ENCODE measurements at places on chromosomes 6 and 20. TPM values are rescaled to one million over a fixed set of nuclear protein-coding genes. Genes with fewer than 3 reads are reported as not detected.

- no peak for DNase-seq
Observed at GRCh38 chr6:91420243-91420642, 833.4 kb upstream of the MAP3K7 start.

DNA sequence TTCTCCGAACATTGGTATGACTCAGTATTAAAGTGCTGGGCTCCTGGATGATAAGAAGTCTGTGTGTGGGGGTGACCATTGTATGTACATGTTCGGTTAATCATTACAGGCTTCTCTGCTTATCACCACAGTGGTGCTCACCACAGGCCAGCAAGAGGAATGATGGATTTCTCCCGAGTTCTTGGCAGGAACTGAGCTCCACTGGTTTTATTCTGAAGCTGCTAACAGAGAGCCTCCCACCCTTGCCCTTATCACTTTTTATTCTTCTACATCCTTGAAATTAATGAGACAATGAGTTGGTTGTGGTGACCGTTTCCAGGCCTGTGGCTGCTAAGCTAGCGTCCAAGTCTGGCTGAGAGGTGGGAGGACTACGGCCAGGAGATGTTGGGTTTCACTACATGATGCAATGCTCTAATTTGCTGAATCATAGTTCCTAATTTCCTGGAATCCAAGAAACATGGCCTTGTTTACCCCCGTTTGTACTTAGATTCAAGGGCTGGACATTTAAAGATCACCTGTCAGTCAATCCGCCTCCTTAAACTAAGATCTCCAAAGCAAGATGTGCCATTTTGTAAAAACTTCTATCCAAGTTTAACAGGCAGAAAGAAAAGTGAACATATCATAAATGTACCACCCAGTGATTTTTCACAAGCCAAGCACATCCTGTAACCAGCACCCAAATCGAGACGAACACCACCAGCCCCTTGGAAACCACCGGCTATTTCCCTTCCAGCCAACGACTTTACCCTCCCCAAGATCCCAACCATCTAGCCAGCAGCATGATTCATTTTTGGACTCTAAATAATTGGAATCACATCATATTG, 172.5 kb downstream of the FOXA2 start:
- DNase-seq, result no peak

DNA sequence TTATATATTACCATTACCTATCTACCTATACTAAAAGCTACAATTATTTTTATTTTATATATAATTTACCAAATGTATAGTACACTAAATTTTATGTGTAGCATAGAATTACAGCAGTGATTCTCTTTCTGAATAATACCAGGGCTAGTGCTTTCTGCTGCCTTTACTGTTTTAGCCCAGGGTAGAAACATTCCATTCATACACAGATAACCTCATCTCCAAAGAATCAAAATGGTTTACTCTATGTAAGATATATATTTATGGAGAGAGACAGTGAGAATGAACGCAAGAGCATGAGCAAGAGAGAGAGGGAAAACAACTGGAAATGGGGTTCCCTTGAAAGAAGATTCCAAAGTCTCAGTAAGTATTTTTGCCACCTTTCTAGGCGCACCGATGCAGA, 56.3 kb upstream of the ATXN1 start:
- DNase-seq, result no peak

- no peak for DNase-seq
Observed at GRCh38 chr20:51602131-51602530, 59.6 kb upstream of the NFATC2 start.

DNA sequence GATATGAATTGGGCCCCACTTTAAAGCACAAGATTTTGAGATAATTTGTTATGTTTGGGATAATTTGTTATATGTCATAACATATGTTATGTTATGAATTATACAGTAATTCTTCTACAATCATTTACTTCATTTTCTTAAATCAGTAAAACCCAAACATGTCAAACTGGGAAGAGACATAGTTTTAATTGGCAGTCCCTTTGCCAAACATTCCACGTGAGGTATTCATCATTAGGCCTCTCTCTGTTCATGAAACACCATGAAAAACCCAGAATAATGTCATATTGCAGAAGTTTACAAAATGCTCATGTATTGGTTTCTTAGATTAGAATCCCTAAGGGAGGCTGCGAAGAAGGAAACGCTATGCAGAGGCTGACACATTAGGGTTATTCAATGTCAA, 89.4 kb upstream of the PDE10A start:
- no peak for DNase-seq

GRCh38 chr6:61210549-61210948, 1075.5 kb downstream of the KHDRBS2 start:
- no peak for DNase-seq

DNA sequence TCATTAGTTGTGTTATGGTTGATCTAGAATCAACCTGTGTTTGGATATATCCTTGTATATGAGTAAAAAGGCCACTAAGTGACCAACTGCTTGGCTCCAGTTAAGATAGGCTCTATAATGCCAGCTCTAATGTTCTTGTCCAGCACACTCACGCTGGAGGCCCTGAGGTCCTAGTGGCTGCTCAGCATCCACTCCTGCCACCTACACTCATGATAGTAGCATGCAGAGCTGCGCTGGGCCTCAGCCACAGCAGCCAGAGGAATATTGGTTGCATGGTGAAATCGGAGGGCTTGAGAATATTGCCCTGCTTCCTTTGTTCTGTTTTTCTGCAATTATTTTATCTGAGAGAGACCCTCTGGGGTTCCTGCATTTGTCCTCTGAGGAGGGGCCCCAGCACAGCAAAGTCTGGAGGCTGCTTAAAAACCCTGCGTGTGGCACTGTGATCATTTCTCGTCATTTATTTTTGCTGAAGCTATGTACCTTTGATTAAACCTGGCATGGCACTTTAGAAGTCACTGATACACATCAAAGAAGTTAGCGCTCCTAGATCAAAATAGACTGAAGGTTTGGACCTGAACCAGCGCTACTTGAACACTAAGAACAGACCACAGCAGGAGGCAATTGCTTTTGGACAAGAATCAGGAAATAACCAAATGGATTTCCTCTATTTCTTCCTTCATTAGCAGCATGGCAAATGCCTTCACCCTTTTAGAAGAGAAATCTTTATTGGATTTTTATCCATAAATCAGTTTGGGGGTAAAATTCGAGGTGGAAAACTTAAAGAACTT, 398.4 kb upstream of the ID4 start:
- DNase-seq, result no peak

DNA sequence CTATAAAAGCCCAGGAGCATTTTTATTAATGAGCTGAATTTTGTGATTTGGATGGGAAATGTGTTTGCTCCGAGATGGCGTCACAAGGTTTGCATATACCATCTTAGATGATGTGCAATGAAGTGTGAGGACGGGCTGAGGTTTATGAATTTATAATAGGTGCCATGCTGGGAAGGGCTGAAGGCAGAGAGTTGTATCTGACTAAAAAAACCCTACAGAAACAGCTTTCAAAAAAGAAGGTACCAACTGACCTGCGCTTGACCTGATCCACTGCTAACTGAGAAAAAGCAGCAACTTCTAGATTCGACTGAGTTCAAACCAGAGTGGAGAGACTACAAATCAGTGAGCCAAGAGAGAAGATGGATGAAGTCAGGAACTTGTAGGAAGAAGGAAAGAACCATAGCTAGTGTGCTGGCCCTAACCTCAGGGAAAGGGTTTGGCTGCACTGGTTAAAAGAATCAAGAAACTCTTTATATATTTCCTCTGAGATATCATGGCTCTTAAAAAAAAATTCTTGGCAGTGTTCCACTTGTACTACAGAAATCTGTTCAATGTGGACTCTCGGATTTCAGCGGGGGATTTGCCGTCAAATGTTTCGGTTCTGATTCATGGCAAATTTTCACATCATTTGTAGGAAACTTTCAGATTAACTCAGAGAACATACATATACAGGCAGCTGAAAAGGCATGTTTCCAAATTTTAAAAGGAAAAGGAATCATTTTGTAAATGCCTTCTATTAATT, 56.5 kb upstream of the HDGFL1 start:
- DNase-seq, result no peak

DNA sequence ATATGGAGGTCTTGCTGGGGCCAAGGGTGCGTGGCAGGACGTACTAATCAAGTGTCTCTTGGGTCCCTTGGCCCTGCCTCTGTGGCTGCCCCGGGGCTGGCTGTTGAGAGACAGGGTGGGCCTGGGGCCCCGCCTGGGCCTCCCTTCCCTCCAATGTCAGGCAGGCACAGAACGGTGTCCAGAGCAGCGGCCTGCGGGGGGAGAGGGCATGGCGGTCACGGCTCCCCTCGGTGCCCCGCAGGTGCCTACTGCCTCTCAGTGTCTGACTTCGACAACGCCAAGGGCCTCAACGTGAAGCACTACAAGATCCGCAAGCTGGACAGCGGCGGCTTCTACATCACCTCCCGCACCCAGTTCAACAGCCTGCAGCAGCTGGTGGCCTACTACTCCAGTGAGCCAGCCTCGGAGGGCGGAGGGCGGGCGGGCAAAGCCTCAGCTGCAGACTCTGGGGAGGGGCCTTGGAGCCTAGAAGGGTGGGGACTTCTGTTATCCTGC, 50.0 kb downstream of the SRC start:
- peak; percentile 68 for DNase-seq

DNA sequence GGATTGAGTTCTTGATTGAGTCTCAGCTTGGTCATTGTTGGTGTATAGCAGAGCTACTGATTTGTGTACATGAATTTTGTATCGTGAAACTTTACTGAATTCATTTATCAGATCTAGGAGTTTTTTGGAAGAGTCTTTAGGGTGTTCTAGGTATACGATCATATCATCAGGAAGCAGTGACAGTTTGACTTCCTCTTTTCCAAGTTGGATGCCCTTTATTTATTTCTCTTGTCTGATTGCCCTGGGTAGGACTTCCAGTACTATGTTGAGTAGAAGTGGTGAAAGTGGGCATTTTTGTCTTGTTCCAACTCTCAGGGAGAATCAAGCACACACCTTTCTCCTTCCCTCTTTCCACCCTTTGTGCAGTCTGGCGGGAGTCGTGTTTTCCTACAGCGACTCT, 26.4 kb downstream of the RPP40 start:
- no peak for DNase-seq

TCP11 gene
- total RNA-seq, result not detected

SLA2 gene
- total RNA-seq, result 0.16 TPM

SPAG4 gene
- 2.3 TPM for total RNA-seq

SRMS gene
- not detected for total RNA-seq

PAQR8 gene
- total RNA-seq, result 10.7 TPM

TUBB2B gene
- 665 TPM for total RNA-seq
